Stimulated activated CD4-positive, alpha-beta T cell treated with anti-CD3 and anti-CD28 coated beads, Interleukin-1b, Interleukin-23, amount 100 ng/mL, for 1 hour (primary cell): ENCODE measurements at places on chromosomes 6 and 20.

- DNase-seq, result no peak
Measured at GRCh38 chr6:65943051-65943450, 236.0 kb upstream of the EYS start.

- no peak for DNase-seq
Measured at GRCh38 chr20:58536289-58536688, 21.1 kb upstream of the APCDD1L start.

- DNase-seq, result no peak
Measured at GRCh38 chr20:54624706-54625390, 149.5 kb downstream of the DOK5 start.

- DNase-seq, result no peak
Measured at GRCh38 chr6:132107896-132108295, 156.7 kb upstream of the CCN2 start.

DNA sequence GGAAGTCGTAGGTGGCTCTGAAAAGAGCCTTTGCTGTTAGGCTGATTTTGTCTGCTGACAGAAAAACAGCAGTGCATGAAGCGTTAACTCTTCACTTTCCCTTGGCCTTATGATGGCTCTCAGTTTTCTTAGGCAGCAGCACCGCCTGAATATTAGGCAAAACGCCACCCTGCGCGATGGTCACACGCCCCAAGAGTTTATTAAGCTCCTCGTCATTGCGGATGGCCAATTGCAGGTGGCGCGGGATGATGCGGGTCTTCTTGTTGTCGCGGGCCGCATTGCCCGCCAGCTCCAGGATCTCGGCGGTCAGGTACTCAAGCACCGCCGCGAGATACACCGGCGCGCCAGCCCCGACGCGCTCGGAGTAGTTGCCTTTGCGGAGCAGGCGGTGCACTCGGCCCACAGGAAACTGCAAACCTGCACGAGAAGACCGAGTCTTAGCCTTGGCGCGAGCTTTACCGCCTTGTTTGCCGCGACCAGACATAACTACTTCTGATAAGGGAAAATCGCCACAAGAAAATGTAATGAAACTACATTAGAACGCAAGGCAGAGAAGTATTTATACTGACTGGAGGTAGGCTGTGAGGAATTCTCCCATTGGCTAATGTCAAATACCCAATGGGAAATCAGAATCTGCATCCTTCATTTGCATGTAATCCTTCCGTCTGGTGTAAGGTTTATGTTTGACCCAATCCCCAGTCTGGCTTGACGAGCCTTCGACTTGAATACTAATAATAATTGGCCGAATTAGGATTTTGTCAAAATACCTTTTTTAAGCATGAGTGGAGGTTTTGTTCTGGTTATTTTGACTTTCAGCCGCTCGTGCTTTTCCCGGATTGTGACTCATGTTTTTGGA, 53.9 kb upstream of the HFE start:
- DNase-seq, result no peak

DNA sequence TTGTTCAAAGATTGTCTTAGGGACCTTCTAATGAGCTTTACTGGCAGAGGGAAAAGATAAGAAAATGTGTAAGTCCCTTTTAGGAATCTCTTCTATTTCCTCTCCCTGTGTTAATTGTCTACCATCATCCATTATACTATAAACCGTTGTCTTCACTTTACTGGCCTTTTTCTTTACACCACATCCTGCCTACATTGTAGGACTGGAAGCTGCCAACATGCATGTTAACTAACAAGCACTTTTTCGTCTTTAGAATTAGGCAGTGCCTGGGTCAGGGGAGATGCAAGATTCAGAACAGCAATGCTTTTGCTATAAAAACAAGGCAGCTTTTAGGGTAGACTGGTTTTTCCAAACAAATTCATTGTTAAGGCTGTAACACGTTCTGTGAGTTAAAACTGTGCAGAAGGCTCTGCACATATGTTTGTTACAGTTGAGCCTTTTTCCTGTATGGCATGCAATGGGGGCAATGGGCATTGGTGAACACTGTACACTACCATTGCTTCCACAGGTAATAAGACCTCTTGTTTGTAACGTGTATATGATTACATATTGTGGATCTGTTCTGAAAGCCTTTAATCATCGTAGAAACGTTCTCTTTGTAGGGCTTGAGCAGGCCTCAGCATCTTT, 10.9 kb upstream of the PKIG start:
- DNase-seq, result no peak

DNA sequence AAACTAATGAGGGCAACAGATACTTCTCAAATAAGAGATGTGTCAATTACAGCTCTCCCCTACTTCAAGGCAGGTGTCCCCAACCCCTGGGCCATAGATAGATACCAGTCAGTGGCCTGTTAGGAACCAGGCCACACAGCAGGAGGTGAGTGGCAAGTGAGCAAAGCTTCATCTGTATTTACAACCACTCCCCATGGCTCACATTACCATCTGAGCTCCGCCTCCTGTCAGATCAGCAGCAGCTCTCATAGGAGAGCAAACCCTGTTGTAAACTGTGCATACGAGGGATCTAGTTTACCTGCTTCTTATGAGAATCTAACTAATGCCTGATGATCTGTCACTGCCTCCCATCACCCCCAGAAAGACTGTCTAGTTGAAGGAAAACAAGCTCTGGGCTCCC, 422.1 kb downstream of the GJA1 start:
- no peak for DNase-seq

DNA sequence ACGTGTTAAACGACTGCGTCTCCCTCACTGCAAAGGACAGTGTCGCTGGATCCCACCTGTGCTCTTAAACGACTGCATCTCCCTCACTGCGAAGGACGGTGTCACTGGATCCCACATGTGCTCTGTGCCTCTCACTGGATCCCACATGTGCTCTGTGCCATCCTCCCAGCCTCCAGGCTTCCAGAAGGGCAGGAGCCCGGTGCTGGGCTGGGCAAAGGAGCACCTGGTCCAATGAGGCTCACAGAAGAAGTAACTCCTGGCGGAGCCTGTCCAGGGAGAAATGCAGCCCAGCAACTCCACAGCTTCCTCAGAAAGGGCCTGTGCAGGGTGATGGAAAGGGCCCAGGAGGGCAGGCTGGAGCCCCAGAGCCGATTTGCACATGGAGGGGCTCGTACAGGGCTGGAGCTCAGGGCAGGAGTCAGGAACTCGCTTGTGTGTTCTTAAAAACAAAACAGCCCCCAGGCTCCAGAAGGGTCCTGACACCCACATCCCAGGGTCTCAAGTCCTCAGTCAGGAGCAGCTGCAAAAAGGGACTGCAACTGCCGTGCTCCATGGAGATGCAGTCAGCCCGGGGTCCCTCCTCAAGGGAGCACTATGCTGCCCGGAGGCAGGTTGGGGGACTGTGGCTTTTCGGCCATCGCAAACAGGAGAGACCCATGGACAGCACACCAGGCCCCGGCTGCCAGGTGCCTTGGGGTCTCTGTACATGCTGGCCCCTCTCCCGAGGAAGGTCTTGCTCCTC, 52.7 kb downstream of the DLL1 start:
- no peak for DNase-seq

GRCh38 chr6:56158571-56158970, 88.8 kb downstream of the COL21A1 start:
- no peak for DNase-seq

DNA sequence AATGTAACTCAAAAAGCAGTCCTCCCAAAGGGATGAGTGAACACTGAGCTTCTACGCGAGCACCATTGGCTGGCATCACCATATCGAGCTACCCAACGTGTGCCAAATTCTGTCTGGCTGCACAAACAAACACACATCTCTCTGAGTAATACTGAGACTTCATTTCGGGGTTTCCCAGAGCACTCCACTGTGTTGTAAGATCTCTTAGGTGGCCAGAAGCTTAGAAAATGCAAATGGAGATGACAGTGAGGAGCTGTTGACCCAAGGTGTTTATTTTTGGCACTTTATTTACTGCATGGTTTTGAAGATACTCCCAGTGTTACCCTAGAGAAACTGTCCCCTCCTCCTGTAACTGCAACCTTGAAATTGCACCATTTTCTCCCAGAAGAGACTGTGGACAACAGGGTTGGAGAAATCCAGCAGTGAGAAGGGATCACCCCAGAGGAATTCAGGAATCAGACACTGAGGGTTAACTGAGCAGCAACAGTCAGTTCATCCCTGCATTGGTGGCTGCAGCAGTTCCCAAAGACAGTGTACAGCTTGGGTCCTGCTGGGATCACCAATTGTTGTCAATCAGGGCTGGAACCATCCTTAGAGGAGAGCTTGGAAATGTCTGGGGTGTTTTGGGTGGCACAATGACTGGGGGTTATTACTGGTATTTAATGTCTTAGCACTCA, 1.0 kb upstream of the RIPOR2 start:
- DNase-seq, result no peak

GRCh38 chr6:39882531-39882899, 51.7 kb downstream of the MOCS1 start:
- DNase-seq, result no peak

- DNase-seq, result no peak
Measured at GRCh38 chr6:106773996-106774629, 144.7 kb downstream of the QRSL1 start.

GRCh38 chr6:89873721-89874120, 20.5 kb upstream of the GJA10 start:
- DNase-seq, result no peak

GRCh38 chr6:16139556-16139955, 10.7 kb downstream of the MYLIP start:
- no peak for DNase-seq

DNA sequence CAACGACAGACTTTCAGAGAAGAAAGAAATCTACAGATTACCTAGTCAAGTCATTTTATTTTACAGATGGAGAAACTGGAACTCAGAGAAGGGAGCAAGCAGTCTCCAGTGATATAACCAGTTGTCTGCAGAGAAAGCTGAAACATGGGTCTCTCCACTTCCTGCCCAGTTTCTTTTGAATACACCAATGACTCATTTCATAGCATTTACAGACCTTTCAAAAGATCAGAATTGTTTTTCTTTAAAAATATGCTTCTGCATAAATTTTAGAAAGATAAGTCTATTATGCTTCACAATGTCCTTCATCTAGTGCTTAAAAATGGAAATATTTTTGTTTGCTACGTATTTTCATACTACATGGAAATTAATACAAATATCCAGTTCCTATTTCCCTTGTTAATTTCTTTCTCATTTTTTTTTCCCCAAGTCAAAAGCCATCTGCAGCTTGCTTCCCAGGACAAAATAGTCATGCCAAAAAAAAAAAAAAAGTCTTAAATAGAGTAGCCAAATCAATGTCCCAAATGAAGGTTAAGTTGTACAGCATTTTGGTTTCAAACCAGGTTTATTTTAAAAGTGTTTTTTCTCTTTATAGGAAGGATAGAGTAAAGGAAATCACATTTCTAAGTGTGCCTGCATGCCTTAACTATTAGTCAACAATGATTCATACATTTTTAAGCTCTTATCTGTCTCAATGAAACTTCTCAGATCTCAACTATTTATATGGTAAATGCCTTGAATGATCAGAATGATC, 36.9 kb downstream of the ARHGAP18 start:
- DNase-seq, result no peak

DNA sequence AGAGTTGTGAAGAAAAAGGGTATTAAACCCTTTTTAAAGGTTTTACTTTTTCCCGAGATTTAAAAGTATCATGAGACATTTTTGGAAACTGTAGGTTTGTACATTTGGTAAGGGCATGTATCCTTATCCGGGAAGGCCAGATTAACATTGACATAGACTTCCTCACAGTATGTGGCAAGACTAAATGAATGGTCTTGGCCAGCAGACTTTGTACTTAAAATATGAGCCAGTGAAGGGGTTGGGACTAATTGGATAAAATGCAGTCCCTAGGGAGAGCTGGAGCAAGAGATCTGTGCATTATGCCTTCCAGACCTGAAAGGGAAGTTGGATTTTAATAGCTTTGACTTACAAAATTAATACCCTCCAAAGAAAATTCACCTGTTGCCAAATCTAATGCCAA, 60.4 kb upstream of the CCN2 start:
- DNase-seq, result no peak

DNA sequence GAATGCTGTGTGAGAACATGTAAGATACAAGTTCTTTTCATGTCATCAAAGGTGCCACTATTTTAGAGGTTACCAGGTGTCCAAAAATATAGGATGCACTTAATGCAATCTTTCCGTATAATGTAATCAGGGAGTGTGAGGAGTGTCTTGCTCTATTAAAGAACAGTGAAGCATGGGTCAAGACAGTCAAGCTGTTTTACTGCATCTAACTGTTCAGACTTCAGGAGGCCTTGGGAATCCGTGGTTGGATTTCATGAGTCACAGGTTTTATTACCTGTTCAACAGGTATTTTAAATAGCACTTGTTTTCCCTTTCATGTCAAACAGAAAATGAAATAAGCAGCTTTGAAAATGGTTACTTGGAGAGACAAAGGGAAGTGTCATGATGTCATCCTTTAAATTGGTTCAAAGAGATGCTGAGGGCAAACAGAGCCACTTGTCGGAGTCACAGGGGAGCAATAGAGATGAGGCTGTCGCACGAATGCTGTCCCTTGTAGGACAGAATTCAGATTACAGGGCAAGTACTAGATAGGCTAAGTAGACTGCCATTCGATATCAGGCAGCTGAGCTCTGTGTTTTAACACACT, 621.5 kb downstream of the QKI start:
- DNase-seq, result no peak

GRCh38 chr6:156832669-156833068, 55.5 kb downstream of the ARID1B start:
- DNase-seq, result no peak

DNA sequence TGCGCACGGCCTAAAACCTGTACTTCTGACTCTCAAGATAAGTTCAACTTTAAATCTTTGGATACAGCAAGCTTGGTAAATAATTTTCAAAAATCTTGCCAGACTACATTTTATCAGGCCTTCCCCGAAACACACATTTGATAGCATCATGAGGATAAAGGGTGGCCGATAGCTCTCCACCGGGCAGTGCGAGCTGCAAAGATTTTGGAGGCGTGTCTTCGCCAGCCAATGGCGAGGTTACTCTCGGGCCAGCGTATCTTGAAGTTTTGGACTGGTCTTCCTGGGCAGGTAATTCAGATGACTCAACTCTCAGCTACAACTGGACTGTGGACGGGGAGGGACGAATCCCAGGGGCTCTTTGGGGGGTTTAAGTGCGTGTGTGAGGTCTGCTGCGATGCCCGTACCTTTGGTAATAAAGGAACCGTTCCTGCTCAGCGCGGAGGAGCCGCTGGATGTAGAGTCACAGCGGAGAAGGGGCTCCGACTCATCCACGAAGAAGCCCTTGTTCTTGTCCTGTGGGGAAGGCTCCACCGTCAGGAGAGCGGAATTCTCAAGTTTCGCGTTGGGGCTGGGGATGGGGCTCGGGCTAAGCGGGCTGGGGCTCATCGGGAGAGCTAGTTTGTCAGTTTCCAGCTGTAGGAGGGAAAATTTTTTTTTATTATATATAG, 75.3 kb downstream of the TNFRSF21 start:
- DNase-seq, result no peak

GRCh38 chr6:43699564-43700186, 12.1 kb upstream of the MRPS18A start:
- DNase-seq, result no peak
